ENCODE measurements at places on chromosomes 3 and 15.

DNA sequence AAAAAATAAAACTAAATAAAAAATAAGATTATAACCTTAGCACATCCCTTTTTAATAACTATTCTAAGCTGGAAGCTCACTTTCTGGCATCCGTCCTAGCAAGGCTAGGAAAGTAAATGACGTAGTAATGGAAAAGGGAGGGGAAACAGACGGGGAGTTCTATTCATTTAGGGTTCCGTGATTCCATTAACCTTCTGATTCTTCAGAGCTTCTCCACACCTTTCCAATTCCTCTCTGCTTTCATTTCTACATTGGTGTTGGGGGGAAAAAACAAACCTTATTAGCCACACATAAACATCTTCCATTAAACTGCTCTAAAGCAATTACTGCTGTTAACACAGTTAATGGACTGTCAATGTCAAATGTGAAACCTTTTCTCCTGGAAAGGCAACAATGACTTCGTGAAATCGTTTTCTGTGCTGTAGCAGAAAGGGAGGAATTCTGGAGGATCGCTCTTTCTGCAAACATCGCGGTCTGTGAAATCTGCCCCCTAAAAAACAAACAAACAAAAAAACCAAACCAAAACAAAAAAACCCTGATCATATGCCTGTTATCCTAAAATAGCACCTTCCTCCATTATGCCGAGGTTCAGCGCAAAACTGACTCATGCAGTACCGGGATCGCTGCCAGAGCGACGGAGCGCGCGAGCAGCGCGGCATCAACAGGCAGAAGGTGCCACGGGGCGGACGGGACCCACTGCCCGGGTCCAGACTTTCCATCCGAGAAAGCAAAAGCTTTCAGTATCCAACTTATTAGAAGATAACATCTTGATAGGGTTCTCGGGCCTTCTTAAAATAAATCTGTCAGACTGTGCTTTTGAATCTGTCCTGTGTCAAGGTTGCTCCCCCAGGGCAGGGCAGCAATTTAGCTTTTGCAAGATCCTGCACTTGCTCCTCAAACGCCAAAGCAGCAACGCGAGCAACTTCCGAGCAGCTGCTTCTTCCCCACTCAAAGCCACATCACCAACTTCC, 156.2 kb downstream of the FGF12 start:
- no peaks in the 10 kb centered on the region for H3K36me3 ChIP-seq
- peaks cover 53% of the 10 kb centered on the region for H3K27me3 ChIP-seq
- H3K27ac ChIP-seq, result no peak overlapping the region
- H3K4me1 ChIP-seq, result peaks cover 5% of the 10 kb centered on the region
- H3K4me3 ChIP-seq, result peak overlapping the region; percentile 39
- DNase-seq, result no peak

DNA sequence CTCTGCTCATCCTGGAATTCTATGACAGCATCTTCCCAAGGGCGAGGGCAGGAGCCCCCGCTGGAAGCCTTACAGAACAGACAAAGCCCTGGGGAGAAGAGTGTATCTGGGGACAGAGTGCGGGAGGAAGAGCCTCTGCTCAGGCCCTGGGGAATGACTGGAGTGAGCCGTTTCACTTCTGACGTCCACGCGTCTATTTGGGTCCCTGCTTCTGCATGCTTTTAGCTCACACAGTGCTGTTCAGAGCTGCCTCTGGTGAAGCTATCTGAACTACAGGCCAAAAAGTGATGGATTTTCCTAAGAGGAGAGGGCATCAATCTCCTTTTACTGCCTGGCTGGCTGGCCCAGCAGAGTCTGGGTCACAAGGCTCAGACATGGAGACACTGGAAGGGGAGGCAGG, 311.8 kb downstream of the NTRK3 start:
- no peak overlapping the region for H3K27ac ChIP-seq
- no peaks in the 10 kb centered on the region for H3K36me3 ChIP-seq
- no peak overlapping the region for H3K4me3 ChIP-seq
- H3K27me3 ChIP-seq, result no peaks in the 10 kb centered on the region
- no peak for DNase-seq

DNA sequence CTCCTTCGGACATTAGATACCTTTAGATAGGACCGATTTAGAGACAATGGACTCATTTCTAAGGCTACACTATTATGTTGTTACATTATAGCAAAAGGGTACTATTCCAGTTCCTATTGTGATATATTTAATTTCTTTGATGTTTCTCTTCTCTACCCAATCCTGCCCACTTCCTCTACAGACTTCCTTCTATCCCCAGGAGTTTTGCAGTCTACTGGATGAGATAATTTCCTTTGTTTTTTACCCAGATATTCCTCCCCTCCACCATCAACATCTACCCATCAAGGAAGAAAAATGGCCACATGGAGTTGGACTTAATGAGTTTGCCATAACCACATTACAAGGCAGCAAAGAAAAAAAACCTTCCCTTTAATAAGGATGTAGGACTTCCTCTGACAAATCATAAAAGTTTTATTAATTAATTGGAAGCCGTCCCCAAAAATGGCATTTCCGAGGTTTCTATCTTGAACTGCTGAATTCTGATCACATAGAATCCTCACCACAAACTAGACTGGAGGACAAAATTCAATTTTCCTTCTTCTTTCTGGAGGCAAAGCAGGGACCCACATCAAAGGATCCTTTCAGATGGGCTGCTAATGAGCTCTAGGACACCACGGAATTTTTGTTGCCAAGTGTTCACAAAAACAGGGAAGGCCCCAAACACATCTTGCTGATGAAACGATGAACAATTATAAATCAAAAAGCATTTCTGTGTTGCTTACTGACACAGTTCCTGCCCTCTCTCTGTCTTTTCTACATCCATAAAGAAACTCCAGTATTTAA, 33.4 kb downstream of the FRMD4B start:
- no peak overlapping the region for H3K27ac ChIP-seq
- no peak overlapping the region for H3K4me3 ChIP-seq
- H3K27me3 ChIP-seq, result peaks cover 9% of the 10 kb centered on the region
- peaks cover 27% of the 10 kb centered on the region for H3K4me1 ChIP-seq
- DNase-seq, result no peak
- H3K36me3 ChIP-seq, result no peaks in the 10 kb centered on the region

- peaks cover 11% of the 10 kb centered on the region for H3K27me3 ChIP-seq
- H3K36me3 ChIP-seq, result peaks cover 5% of the 10 kb centered on the region
- H3K4me1 ChIP-seq, result peaks cover 34% of the 10 kb centered on the region
- H3K27ac ChIP-seq, result no peak overlapping the region
Measured at GRCh38 chr3:129313415-129313664, 34.7 kb downstream of the HMCES start.

DNA sequence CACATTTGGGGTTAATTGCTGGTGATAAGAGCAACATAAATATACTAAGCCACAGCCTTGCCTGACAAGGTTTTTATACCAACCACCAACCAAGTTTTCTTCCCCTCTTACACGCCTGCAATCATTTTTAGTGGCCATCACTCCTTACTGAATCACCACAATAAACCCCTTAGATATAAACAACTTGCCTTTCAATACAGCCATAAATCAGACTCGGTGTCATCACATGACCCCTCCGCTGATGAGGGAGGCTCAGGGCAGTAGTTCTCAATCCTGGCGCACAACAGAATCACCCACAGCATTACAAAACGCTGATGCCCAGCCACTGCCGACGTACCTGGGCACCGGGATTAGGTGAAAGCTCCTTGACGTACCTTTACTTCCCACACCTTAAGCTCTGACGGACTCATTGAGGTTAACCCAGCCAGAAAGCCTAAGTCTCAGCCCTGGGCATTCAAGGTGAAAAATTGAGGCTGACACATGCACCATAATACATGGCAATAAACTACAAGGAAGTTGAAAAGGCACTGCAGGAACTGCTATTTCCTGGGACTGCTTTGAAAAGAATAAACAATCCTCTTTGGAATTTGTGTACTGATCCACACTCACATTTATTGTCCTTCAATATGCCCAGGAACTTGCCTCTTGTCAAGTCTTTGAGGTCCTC, 17.1 kb downstream of the ADCY5 start:
- H3K27me3 ChIP-seq, result peaks cover 10% of the 10 kb centered on the region
- no peak overlapping the region for H3K27ac ChIP-seq
- no peaks in the 10 kb centered on the region for H3K4me1 ChIP-seq
- no peak for DNase-seq
